ENCODE measurements at places on chromosomes 12 and 14. TPM values are rescaled to one million over a fixed set of nuclear protein-coding genes. Genes with fewer than 3 reads are reported as not detected.
A peak's percentile ranks its signal among the peaks of the same experiment; 100 is the strongest.

DNA sequence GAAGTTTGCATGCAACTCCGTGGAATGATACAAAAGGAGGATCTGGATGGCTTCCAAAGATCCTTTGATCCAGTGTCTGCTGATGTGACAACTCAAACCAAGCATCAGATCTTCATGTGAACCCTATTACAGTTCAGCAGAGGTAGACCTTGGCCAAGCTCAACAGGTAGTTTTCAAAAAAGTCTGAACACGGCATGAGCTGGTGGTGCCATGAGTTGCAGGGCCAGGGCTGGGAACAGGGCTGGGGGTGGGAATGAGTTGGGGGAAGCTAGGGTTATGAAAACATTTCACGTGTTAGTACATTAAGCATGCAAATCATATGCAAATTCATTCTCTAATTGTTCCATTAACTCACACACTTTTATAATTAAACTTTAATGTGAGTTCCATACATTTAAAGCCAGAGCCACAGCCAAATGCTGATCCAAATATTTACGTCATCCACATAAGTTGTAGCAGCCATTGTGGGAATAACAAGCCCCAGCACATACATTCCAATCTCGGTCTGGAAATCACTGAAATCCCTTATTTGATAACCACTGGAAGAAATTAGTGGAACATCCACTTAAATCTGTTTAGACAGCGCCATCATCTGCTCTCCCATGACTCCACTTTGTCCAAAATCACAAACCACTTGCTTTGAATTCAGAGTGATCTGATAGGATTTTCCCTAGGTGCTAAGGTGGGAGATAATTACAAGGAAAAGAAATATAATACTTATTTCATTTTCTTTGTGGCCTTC lies 158.5 kb downstream of the APAF1 start:
- H3K27me3 ChIP-seq = no peaks in the 10 kb centered on the region
- H3K4me3 ChIP-seq = no peak overlapping the region
- no peaks in the 10 kb centered on the region for H3K36me3 ChIP-seq
- DNase-seq = no peak
- H3K27ac ChIP-seq = no peak overlapping the region

- peaks cover 5% of the 10 kb centered on the region for H3K27me3 ChIP-seq
- H3K36me3 ChIP-seq = no peaks in the 10 kb centered on the region
- H3K4me3 ChIP-seq = peak within 1 kb of the TSS; percentile 60
- peaks cover 25% of the 10 kb centered on the region for H3K4me1 ChIP-seq
- no peak for DNase-seq
Measured at GRCh38 chr12:44875954-44876543, at the start of gene NELL2. Gene NELL2 (minus strand): TSS chr12:44876315. CDS start chr12:44875869, 446 bp downstream.

DNA sequence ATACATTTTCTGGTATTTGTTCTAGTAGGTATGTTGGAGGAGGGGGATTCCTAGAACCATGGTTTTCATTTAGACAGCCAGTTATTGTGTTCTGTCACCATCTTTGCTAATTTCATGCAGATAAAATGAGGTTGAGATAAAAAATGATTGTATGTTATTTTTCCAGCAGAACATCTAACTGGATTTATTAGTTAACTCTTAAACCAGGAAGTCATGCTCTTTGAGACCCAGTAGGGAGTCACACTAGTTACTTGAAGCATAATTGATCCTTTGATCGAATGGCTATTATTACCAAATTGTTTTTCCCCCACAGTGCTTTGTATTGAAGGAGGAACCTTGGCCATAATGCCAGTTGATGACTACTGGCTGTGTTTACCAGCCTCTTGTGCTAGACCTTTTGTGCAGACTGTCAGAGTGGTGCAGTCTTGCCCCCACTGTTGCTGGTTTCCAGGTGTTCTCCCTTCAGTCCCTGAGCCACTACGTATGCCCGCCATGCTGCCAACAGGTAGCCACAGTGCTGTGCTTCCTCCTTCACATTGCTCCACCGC lies 6.0 kb downstream of the EID3 start:
- H3K27ac ChIP-seq = no peak overlapping the region
- H3K27me3 ChIP-seq = no peaks in the 10 kb centered on the region
- H3K4me3 ChIP-seq = no peak overlapping the region
- no peak for DNase-seq
- H3K36me3 ChIP-seq = peaks cover 34% of the 10 kb centered on the region

GRCh38 chr12:57694459-57695019 lies 607 bp downstream of the OS9 start:
- H3K4me1 ChIP-seq = peaks cover 16% of the 10 kb centered on the region
- peaks cover 28% of the 10 kb centered on the region for H3K36me3 ChIP-seq
- no peaks in the 10 kb centered on the region for H3K27me3 ChIP-seq
- DNase-seq = no peak
- H3K27ac ChIP-seq = peak overlapping the region; percentile 81
- H3K4me3 ChIP-seq = peak overlapping the region; percentile 89

DNA sequence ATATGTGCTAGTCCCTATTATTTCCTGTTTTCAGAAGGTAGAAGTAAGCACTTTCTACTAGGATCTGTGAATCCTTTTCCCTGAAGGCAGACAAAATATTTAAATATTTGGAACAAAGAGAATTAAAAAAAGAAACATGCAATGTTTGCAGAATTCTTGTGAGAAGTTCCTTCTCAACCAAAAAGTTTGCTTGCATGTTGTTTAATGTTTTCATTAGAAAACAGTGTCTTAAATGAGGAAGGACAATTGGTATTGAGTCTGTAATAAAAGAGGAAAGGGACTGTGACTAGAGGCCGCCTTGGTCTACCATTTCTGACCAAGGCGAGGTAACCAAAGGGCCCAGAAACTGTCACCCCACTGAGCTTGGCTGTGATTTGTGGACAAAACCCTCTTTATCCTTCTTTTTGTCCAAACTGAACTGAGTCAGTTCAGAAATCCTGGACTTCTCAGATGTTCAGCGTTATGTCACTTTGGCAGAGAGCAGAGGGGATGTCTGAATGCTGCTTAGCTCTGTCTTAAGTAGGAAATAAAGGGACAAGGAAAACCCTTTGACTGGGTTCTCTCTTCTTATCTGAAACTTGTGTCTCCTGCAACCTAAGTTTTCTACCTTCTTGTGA lies 129.8 kb upstream of the CPM start:
- no peaks in the 10 kb centered on the region for H3K27me3 ChIP-seq
- H3K27ac ChIP-seq = peak overlapping the region; percentile 26
- no peak overlapping the region for H3K4me3 ChIP-seq
- no peaks in the 10 kb centered on the region for H3K36me3 ChIP-seq
- no peak for DNase-seq

DNA sequence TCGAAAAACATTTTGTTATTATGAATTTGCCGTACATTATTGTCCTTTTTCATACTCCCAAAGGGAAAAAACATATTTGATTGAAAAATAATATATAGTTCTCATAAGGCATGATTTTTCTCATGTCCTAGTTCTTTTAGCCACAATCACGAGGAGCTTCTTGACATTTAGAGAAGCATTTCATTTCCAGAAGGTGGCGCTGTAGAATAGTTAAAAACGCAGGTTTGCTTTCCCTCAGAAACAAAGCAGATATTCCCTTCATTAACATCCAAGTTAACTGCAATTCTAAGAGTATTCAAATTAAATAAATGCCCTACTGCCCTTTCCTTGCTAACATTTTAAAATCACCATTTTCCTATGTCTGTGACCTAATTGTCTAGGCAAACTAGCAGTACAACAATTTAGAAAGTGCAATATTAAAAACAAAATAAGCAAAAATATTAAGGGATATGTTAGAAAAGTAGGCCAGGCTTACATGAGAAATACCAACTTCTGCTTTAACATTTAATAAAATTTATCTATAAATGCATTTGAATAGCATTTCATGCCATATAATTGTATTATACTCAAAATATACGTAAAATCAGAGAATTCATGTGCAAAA lies 10.9 kb upstream of the PIK3C2G start:
- no peak overlapping the region for H3K27ac ChIP-seq
- no peak for DNase-seq
- H3K4me1 ChIP-seq = peaks cover 8% of the 10 kb centered on the region
- H3K27me3 ChIP-seq = no peaks in the 10 kb centered on the region
- no peaks in the 10 kb centered on the region for H3K36me3 ChIP-seq

The ESR2 gene
- 0.83 TPM for total RNA-seq

The FAM90A1 gene
- total RNA-seq = not detected

The ZDHHC22 gene
- 0.13 TPM for total RNA-seq
